ENCODE measurements at places on chromosomes 5 and 9.

GRCh38 chr5:179123109-179123426 lies 62.9 kb downstream of the ZNF354C start:
- no peak for DNase-seq

DNA sequence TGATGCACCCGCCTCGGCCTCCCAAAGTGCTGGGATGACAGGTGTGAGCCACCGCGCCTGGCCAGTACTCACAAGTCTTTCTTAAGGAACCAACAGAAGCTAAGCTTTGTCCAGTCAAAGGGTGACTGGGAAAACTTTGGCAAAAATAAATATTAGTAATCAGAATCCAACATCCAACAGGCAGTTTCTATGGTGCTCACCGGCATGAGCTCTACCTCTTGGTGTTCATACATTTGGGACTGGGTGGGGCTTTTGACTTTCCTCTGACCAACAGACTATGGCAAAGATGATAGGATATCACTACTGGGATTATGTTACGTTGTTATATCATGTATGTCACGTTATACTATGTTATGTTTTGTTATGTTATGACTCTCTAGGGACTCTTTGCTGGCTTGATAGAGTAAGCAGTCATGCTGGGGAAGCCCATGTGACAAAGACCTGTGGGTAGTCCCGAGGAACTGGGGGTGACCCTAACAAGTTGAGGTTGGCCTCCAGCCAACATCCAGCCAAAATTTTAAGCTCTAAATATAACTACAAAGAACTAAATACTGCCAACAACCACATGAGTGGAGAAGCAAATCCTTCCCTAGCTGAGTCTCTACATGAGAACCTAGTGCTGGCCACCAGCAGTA lies 6.0 kb downstream of the RASGEF1C start:
- peak; percentile 30 for DNase-seq

DNA sequence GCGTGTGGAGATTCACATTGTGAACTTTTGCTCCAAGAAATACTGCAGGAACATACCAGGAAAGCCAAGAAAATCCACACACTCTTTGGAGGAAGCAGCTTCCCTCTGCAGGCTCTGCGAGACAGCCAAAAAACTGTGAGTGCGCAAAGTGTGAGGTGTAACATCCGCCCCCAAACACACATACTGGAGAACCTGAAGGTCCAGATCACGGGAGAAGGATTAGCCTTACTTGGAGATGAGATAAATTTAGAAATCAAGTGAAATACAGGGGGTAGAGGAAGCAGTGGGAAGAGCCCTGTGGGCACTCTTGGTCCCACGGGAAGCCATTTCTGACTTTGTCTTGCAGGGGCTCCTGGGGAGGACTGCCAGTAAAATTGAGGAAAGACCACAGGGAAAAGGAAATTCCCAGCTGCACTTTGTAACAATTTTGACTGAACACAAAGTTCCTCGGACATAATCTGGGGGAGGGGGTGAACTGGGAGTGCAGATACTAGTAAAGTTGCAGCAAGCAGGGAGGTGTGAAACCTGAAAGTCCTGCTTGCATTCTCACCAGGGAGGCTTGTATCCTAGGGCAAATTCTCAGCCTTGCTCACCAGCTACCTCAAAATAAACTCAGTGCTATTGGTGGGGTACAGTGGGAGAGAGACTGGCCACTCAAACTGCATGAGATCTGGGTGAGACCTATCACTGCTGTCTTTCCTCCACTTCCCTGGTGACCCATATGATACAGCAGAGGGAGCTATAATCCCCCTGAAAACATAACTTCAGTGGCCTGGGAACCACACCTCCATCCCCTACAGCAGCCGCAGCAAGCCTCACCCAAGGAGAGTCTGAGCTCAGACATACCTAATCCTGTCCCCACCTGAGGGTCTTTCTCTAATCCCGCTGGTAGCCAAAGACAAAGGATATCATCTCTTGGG lies 109.1 kb downstream of the ALDH1A1 start:
- no peak for DNase-seq

DNA sequence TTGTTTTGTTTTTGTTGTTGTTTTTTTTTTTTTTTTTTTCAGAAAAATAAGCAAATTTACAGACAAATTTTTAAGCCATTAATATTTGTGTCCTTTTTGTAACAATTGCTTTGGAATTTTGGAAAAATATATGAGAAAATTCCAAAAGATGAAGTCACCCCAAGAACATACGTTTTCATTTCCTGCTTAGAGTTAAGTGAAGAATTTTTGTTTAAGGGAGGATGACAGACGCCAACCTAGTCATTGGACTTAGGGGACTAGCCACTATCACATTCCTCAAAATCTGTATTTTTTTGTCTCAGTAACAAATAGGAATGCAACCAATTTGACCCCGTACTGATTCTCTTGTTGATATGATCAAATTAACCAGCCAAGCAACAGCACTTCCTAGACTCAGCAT lies 433.9 kb upstream of the SLC30A5 start:
- DNase-seq: no peak

DNA sequence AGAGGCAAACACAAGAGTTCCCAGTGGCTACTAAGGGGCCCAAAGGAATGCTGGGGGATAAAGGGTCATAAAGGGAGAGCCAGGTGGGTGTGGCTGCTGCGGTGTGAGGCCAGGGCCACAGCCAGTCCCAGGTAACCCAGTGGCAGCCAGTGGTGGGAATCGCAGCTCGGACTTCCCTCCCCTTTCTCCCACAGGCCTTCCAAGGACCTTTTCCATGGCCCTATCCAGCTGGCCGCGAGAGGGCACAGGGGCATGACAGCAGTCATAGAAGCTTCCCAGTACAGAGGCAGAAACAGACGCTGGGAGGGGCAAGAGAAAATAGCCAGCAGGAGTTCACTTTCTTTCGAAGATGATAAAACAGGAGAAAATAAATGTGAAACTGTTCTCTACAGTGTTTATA lies 257.6 kb downstream of the SEMA5A start:
- no peak for DNase-seq

DNA sequence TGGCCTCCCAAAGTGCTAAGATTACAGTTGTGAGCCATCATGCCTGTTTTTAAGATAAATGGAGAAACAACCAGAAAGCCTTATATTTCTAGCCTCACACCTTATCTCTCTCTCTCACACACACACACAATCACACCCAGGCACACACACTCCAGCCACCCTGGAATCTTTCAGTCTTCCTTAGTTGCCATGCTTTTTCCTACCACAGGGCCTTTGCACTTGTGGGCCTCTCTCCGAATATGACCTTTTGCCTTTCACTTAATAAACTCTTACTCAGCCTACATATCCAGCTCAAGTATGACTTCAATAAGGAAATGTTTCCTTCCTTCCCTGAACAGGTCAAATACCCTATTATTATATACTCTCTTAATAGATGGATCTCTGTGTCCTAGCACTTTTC lies 290.7 kb downstream of the NFIB start:
- DNase-seq: no peak
